Gastroesophageal sphincter (tissue), 4 donors: ENCODE measurements at places on chromosomes 6 and 20. TPM values are rescaled to one million over a fixed set of nuclear protein-coding genes. Genes with fewer than 3 reads are reported as not detected.

DNA sequence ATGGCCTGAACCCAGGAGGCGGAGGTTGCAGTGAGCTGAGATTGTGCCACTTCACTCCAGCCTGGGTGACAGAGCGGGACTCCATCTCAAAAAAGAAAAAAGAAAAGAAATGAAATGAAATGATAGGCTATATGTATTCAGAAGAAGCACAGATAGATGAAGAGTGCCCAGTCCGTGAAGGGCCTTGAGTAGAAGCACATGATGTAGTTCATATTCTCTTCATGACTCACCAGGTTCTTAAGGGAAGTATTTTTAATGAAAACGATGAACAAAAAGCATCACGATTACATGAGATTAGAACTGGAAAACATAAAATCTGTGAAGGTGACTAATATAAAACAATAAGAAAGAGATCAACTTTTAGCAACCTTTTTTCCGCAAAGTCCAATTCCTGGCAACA, 29.8 kb downstream of the TPD52L1 start:
- ATAC-seq = no peak

DNA sequence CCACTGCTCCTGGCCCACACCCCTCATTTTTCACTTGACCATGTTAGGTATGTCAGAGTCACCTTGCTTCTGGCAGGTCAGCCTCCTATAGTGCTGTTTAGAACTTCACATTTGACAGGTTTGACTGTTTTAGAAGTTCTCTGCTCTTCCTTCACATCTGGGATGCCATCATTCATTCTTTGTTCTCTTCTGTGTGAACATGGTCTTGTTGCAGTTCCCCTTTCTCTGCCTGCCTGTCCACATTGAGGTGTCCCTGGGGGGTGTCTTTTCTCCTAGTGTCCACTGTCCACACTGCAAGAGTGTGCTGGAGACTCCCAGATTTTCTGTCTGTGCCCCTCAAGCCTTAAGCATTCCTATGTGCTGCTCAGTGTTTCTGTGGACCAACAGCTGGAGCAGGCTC, 89.5 kb downstream of the JARID2 start:
- no peak for ATAC-seq

DNA sequence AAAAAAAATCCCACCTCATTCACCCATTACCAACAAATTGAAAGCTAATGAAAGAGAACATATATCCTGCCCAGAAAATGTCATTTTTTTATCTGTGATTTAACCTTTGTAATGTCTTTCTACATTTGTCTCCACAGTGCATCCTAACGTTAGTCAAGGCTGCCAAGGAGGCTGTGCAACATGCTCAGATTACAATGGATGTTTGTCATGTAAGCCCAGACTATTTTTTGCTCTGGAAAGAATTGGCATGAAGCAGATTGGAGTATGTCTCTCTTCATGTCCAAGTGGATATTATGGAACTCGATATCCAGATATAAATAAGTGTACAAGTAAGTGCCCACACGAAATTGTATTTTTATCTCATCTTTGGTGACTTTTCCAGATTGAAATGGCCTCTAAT, 30.0 kb downstream of the RSPO3 start:
- no peak for ATAC-seq

- no peak for ATAC-seq
Observed at GRCh38 chr6:15285682-15286294, 39.9 kb downstream of the JARID2 start.

RALY gene
- 99.9 TPM for total RNA-seq

UBD gene
- total RNA-seq = 0.47 TPM
